ENCODE measurements at places on chromosomes 2 and 18.

GRCh38 chr2:188787021-188787657 lies 187.0 kb upstream of the COL3A1 start:
- no peak for DNase-seq

DNA sequence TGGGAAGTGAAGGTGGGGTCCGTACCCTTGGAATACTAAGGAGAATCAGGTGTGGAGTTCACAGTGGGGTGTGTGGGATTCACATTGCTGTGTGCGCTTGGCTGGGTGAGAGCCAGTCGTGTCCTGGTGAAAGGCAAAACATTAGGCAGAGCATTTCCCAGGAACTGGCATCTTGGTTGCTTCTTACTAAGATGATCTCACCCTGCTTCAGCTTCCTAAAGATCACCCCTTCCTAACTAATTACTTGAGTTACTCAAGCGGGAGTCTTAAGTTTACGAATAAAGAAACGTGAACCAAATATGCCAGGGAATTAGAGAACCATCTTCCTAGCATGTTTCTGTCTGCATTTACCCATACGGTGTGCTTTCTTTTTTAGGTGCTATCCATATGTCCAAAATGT lies 122.9 kb downstream of the NCK2 start:
- DNase-seq: no peak

GRCh38 chr2:231715988-231716616 lies 7.8 kb downstream of the PTMA start:
- DNase-seq: no peak

DNA sequence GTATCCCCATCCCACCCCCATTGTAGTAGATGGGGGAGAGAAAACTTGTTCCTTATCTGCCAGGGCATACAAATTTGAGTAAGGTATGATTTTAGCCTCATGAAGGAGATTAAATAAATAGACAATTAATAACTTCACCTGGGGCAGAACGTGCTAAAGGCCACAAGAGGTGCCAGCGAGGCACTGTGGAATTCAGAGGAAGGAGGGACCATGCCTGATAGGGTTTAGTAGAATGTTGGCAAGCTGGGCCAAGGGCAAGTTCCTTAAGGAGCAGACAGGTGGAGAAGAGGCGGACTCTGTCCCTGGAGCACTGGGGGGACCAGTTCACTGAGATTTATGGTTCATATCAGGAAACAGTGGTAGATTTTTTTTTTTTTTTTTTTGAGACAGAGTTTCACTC lies 22.5 kb downstream of the STAMBP start:
- no peak for DNase-seq

- DNase-seq: no peak
These were observed 20.5 kb downstream of the LNPK start for GRCh38 chr2:175981551-175981950.

DNA sequence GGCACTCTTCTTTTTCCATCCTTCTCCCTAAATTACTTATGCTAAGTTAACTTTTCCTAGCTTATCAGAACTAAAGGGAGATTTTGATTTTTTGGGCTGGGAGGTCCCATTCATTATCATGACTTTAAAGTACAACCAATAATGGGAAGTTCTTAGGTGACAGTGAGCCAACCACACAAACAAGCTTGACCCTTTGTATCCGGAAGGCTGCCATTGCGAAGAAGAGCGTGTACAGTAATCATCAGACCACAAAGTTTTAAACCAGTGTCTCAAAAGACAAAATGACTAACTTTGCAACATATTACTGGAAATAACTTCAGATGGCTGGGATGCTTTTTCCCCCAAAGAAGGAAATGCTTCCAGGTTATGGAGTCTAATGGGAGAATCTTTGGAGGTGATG lies 298.1 kb downstream of the TGIF1 start:
- no peak for DNase-seq

- no peak for DNase-seq
These were observed 2.5 kb downstream of the TLK1 start for GRCh38 chr2:171158036-171158789.

DNA sequence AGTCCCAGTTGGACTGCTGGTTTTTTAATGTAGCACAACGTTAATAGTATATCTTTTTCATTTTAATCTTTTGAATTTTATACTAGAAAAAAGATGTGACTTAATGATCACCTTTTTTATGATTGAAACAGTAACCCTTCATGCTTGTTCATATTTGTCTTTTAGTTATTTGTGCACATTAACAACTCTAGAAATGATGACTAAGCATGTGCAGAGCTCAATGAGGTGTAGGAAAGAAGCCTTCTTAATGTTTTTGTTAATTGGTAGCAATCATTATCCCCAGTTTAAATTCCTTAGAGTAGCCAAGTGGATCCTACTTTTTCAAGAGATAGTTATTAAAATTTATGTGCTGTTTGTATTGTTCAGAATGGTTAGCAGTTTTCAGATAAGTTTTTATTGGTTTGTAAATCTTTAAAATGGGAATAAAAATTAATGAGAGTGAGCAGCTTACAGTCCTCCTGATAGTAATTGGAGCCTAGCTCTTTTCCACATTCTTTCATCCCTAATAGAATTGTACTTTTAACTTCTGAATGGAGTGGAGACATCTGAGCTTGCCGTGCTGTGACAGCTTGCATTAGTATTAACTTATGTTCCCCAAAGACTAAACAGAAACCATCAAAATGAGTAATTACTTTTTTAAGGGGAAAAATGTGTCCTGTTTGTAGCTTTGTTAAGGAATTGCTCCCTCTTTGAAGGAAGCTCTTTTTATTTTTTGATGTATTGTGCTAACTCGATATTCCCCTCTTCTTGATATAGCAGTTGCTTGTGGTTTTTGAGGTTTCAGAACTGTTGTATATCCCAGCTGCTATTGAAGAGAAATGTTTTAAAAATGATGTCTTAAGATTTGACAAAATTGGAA lies 17.3 kb downstream of the PIK3C3 start:
- DNase-seq: no peak

DNA sequence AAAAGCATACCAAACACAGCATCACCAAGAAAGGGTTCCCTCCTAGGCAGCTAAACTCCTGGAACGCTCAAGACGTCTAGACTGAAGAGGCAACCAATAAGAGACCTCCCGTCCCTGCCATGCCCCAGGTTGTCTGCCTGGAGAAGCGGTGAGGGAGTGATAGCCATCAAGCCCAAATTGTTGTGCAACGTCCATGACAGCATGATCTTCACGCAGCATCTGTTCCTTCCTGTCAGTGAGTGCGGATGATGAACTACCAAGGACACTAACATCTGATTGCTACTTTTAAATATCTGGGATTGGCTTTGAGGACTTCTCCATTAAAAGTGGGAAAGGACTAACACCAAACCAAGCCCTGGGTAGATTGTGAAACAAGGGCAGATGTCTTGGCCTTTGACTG lies 149.7 kb downstream of the TXNL1 start:
- DNase-seq: no peak

DNA sequence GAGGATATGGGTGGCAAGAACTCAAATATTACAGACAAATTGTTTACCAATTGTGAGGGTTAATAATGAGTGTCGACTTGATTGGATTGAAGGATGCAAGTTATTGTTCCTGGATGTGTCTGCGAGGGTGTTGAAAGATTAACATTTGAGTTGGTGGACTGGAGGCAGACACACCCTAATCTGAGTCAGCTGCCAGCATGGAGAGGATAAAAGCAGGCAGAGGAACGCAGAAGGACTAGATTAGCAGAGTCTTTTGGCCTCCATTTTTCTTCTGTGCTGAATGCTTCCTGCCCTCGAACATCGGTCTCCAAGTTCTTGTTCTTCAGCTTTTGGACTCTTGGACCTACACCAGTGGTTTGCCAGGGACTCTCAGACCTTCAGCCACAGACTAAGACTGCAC lies 1503.7 kb downstream of the LRP1B start:
- DNase-seq: no peak

DNA sequence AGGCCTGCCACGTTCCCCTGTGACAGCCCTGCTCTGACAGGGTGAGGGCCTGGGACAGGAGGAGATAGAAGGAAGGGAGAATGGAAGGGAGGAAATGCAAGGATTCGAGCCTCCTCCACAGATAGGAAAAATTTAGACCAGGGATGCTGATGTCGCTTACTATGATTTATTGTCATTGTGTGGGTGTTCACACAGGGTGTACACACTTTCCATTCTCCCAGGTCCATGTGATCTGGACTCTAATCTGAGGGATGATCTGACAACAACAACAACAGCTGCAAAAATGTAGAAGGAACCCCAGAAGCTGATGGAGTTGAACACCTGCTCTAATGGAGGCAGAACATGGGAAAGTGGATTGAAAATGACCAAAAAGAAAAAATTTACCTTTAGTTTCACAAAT lies 231.7 kb upstream of the TNP1 start:
- DNase-seq: no peak

- no peak for DNase-seq
These were observed 79.8 kb upstream of the RNF152 start for GRCh38 chr18:61972389-61973264.

- no peak for DNase-seq
These were observed 35.6 kb downstream of the VIT start for GRCh38 chr2:36731941-36732672.
